ENCODE measurements at places on chromosomes 6 and 20.

- DNase-seq = no peak
Observed at GRCh38 chr20:58149437-58150091, 78.9 kb downstream of the ANKRD60 start.

- no peak for DNase-seq
Observed at GRCh38 chr6:145468534-145468933, 266.8 kb downstream of the EPM2A start.

DNA sequence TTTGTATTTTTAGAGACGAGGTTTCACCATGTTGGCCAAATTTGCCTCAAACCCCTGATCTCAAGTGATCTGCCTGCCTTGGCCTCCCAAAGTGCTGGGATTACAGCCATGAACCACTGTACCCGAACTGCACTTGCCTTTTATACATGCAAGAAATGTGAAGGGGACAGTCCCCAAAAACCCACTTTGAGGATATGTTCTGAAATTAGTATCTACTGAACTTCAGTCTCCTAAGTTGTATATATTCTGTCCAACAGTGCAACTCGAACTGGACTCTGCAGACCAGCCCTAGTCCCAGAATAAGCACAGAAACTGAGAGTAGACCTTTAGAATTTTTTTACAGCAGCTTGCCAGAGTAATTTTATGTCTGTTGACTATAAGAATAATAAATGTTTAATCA, 28.5 kb downstream of the BACH2 start:
- DNase-seq = no peak

DNA sequence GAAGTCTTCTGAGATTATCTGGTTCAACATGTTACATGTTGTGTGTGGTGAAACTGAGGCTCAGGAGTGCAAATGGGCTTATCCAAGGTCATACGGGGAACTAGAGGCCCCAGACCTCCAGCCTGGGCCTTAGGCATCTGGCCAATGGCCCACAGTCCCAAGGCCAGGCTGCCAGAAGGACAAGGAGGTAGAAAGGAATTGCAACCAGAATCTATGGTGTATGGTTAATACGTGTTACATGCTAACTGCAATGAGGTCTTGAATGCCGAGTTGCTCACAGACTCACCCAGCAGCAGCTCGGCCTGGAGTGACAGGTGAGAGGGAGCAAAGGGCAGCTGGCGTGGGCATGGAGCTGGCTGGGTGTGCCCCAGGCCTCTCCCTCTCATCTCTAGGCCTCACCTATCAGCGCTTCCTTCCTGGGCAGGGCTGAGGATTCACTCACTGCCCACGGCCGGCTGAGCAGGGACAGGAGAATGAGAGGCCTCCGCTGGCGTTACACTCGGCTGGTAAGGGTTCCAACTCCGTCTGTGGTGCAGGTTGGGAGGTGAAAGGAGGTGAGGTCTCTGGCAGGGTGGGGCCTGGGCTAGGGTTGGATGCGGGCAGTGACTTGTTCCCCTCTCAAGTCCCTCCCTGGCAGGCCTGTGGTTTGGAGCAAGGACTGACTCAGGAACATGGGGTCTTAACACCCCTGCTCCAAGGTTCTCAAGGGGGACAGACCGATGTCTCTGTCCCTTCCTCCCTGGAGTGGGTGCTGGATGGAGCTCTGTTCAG, at the start of gene TLDC2:
Gene TLDC2, plus strand, starts transcription at position 437 of the 771 bp plus-strand sequence. Its CDS starts 37 bp downstream, at position 474.
- no peak for DNase-seq

- DNase-seq = no peak
Observed at GRCh38 chr6:3406891-3407809, 49.7 kb downstream of the SLC22A23 start.

DNA sequence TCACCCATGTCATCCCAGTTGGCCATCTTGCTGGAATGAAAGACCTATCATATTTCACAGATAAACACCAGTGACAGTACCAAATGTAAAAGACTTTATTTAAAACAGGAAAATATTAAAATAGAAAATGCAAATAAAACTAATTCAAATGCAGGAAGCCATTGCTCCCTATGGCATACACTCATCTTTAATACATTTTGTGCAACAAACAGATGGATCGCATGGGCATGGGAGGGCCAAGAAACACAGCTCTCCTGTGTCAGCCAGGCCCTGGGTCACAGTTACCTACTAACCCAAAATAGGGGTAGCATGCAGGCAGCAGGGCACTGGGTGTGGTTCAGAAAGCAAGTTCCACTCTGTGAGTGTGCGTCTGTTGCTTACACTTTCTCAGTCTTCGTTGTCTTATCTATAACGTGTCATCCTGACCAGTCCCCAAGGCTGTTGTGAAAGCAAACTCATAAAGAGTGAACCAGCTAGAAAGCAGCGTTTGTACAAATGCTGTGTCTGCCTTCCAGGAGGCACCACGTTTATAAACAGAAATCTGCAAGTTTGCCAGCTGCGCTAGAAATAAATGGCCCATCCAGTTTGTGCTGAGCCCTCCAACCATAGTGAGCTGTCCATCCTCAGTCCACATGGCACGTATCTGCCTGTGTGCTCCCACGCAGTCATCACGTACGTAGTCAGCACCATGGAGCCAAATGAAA, 180.5 kb downstream of the SYNDIG1 start:
- no peak for DNase-seq

DNA sequence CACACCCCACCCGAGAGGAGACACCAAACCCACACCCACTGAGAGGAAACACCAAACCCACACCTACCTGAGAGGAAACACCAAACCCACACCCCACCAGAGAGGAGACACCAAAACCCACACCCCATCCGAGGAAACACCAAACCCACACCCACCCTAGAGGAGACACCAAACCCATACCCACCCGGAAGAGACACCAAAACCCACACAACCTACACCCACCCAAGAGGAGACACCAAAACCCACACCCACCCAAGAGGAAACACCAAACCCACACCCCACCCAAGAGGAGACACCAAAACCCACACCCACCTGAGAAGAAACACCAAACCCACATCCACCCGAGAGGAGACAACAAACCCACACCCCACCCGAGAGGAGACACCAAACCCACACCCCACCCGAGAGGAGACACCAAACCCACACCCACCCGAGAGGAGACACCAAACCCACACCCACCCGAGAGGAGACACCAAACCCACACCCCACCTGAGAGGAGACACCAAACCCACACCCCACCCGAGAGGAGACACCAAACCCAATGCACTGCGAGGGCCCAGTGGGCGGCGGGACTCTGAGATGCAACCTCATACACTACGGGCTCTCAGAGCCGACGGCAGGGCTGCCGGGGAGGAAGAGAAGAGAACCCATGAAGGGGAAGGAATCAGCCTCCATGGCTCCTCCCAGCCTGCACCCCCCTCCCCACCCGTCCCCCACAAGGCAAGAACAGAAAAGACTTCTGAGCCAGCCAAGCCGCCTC, 83.3 kb downstream of the TAF4 start:
- DNase-seq = no peak

DNA sequence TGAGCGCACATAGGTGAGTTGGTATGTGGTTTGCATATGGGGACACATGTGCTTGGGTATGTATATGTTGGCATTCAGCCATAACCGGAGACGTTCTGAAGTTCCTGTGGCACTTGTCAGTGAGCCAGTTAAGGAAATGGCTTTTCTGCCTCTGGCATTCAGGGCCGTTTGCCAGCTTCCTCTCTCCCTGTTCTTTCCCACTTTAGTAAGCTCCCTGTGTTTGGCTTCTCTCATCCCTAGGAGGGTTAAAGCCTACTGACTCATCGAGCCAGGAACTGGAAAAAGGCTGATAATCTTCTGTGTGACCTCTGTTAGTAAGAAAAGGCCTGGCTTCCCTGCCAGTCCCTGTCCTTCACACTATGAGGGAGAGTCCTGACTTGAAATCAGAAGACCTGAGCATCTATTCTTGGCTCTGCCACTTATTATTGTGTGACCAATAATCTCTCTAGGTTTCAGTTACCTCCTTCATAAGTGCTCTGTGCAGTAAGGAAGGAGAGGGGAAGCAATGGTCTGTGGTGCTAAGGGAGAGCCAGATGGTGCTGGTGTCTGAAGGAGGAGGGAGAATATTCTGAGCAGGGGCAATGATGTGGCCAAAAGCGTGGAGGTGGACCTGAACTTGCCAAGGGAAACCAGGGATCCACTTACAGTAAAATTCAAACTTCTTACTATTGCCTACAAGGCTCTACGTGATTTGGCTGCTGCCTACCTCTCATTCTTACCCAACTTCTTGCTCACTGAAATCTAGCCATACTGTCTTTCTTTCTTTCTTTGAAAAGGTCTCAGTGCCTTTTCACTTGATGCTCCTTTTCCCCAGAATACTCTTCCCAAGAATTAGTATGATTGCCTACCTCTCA, 31.4 kb downstream of the ACSS2 start:
- DNase-seq = no peak

- DNase-seq = no peak
Observed at GRCh38 chr6:158955255-158955654, 44.7 kb downstream of the RSPH3 start.

DNA sequence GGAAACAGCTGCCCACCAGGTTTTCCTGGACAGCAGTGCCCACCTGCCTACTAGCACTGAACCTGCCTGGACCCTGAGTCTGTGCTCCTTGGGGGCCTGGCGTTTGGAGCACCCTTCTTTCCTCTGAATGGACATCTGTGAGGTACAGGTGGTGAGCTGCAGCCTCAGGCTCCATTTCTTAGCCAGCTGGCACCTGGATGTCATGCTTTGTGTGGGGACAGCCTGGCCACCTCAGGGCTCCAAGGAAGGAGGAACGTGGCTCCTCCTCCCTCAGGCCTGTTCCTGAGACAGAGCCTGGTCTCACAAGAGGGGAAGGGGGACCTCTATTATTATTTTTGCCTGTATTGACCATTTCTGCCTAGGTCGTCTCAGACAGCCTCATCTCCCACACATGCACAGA, 8.1 kb downstream of the TMEM151B start:
- DNase-seq = no peak

GRCh38 chr20:4150070-4150441, 134.7 kb upstream of the RNF24 start:
- no peak for DNase-seq

- no peak for DNase-seq
Observed at GRCh38 chr6:160089534-160089897, 32.1 kb upstream of the SLC22A1 start.

DNA sequence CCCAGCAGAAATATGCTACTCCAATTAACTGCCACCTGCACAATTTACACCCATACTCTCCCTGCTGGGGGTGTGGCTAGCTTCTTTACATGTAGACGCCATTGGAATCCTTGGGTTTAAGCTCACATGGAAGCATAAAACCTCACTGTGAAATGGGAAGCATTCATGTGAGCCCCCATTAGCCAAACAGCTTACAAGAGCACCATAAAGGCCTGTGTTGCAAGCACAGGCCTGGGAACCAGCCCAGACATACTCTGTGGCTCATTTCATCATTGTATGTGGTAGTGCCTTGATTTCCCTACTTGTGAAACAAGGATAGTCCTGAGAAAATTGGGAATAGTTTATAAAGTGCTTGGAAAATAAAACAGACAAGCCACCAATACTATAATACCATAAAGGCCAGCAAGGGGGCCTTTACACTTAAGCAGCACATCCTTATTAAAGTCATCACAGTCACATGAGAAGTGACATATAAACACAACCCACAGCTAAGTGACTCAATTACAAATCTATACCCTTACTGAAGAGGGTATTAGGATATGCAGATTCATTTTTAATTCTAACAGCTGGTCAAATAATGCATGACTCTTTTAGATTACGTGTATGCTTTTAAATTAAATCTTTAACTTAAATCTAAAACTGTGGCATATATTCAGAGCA, 6.8 kb downstream of the ADNP start:
- DNase-seq = no peak

GRCh38 chr6:41625442-41625841, 12.8 kb upstream of the MDFI start:
- DNase-seq = no peak

DNA sequence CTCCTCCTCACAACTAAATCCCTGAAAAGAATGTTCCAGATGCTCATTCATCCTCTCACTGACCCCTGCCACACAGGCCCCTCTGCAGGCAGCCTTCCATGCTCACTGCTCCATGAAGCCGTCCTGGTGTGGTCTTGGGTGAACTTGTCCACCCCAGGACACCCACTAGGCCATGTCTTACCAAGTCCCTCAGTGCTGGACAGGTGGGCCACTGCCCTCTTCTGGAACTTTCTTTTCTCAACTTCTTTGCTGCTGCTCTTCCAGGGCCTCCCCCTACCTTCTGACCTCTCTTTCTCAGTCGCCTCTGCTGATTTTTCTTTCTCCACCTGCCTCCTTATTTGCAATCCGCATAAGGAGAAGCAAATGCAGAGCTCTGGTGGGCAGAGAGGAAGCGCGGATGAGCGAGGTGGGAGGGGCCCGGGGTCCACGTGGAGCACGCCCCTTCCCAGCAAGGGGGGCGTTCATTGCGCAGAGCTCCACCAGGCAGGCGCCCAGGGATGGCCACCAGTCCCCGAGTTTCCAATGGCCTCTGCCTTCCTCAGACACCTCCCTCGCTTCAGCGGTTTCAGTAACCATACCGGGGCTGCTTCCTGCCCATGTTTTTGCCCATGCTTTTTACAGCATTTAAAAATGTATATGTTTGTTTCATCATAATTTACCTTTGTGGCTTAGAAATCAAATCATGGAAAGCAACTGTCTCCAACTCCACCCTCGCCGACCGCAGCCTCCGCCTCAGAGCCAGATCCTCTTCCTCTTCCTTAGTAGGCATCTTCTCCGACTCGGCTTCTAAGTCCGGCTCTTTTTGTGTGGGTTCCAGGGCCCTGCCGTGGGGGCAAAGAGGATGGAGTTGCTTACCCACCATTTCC, 129.6 kb downstream of the ZDHHC14 start:
- no peak for DNase-seq

- DNase-seq = no peak
Observed at GRCh38 chr6:115817161-115817560, 243.5 kb downstream of the FRK start.

GRCh38 chr6:83125425-83125824, 58.0 kb downstream of the DOP1A start:
- no peak for DNase-seq

DNA sequence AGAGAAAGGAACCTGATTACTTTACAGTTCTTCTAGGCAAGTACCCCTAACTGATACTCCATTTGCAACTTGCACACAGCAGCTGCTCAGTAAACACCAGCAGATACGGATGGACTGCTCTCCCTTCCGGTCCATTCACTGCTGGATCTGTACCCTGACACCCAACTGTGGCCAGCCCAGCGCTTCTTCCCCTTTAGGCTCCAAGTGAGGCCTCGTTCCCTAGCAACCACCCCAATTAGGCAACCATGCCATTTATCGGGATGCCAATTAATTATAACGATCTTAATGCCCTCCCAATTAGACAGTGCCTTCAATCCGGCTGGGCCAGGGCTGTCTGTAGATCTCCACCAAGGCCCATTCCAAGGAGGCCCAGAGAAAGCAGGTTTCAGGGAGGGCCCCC, 3.2 kb downstream of the SULF2 start:
- DNase-seq = no peak
